ENCODE measurements at places on chromosomes 2 and 18.

GRCh38 chr18:53941601-53942338 lies 282.7 kb downstream of the MBD2 start:
- H3K27ac ChIP-seq = no peak overlapping the region
- H3K4me1 ChIP-seq = no peaks in the 10 kb centered on the region
- no peaks in the 10 kb centered on the region for H3K36me3 ChIP-seq
- no peaks in the 10 kb centered on the region for H3K27me3 ChIP-seq

GRCh38 chr2:28395334-28396061 lies 2.8 kb downstream of the FOSL2 start:
- H3K27me3 ChIP-seq = no peaks in the 10 kb centered on the region
- no peak for DNase-seq
- peaks cover 18% of the 10 kb centered on the region for H3K4me1 ChIP-seq
- peaks cover 4% of the 10 kb centered on the region for H3K36me3 ChIP-seq
- peak overlapping the region; percentile 66 for H3K27ac ChIP-seq
- H3K4me3 ChIP-seq = peak overlapping the region; percentile 23

- H3K4me3 ChIP-seq = no peak overlapping the region
- no peaks in the 10 kb centered on the region for H3K4me1 ChIP-seq
- no peak overlapping the region for H3K27ac ChIP-seq
Observed at GRCh38 chr2:419687-420317, 131.9 kb upstream of the ALKAL2 start.

DNA sequence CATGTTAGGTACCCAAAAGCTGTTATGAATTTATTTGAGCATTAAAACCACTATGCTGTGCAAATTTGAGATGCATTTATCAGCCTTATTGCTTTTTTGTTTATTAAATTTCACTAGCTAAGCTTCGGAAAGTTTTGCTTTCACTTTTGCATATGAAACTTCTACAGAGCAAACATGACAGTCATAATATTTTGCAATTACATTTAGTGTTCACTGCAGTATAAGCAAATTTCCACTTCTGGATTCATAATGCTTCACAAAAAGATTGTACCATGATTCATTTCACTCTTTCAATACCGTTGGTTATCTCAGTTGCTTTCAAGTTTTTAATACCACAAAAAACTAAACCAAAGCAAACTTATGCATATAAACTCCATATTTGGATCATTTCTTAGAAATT lies 228.7 kb upstream of the SLC8A1 start:
- H3K27me3 ChIP-seq = no peaks in the 10 kb centered on the region
- no peak overlapping the region for H3K4me3 ChIP-seq
- DNase-seq = no peak
- H3K4me1 ChIP-seq = no peaks in the 10 kb centered on the region

DNA sequence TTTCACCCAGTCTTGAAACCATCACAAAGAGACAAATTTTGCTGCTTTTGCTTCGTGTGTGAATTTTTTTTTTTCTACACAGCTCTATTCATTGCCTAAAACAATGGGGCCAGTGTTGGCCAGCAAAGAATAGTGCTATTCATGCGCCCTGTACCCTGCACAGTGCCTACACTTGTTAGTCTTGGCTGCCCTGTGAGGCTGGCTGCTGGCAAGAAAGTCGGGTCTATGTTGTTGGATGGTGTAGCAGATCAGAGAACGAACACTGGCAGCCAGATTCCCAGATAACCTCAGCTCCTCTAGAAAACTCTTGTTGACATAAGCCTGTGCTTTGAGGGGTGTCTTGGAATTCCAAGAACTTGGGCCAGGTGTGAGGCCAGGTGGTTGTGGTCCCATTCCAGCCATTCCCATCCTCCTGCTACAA lies 455.7 kb upstream of the TCF4 start:
- no peaks in the 10 kb centered on the region for H3K27me3 ChIP-seq
- H3K36me3 ChIP-seq = no peaks in the 10 kb centered on the region
- H3K4me3 ChIP-seq = no peak overlapping the region
- H3K4me1 ChIP-seq = no peaks in the 10 kb centered on the region
